H54 (cell line): ENCODE measurements at places on chromosomes 13 and 19.

DNA sequence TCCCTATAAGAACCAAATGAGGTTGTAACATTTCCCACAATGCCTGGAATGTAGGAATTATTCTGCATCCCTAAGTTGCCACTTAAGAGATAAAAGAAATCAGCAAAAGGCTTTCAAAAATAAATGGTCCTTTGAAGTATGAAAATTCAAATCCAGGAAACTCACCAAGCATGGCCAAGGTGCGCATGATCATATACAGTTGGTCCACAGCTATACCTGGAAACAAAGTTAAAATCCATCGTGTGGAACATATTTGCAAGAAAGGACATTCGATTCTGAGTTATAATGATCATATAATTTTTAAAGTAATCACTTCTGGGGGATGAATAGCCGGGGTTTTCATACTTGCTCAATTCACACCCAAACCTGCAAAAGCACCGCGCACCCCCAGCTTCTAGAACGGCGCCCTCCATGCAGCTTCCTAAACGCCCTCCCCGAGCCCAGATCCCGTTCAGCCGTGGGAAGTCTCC, 525 bp downstream of the CARS2 start:
- no peak for DNase-seq

DNA sequence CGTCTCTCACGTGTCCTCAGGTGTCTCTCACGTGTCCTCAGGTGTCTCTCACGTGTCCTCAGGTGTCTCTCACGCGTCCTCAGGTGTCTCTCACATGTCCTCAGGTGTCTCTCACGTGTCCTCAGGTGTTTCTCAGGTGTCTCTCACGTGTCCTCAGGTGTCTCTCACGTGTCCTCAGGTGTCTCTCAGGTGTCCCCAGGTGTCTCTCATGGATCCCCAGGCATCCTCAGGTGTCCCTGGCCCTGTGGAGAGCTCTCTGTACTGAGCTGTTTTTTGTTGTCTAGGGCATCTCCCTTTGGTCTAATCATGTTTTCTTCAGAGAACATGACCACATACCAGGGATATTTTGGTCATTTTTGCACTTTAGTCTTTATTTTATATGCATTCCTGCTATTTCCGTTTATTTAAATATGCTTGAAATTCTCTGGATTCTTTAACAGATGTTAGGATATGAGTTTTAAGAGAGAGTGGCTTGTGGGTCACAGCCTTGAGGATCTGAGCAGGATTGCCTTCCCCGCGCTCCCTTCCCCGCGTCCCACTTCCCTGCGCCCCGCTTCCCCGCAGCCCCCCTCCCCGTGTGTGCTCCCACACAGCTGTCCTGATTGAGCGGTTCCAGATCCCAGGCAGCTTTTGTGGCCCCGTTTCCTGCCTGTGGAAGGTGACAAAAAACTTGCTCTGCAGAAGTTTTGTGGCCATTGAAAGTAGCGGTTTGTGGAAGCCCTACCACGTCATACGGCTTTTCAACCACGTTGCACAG, 31.9 kb downstream of the ATP4B start:
- DNase-seq, result no peak

GRCh38 chr13:48891586-48891985, 84.1 kb upstream of the FNDC3A start:
- peak; percentile 9 for DNase-seq

- DNase-seq, result no peak
Observed at GRCh38 chr19:6095760-6096159, 14.5 kb downstream of the RFX2 start.

DNA sequence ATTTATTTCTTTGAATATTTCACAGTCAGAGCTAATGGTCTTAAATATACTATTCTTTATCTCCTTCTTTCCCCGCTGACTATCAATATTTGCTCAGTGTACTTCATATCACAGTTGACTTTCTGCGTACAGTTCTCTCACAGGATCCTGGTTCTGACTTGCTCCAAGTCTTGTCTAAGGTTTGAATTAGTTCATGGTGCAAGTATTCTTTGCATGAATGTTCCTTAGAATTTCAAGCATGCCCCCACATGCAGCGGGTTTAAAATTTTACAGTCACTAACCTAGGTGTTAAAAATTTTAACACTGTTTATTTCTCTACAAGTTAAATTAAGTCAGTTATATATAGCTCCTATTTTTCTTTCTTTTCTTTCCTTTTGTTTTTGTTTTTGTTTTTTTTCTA, 20.8 kb upstream of the KLF12 start:
- no peak for DNase-seq

DNA sequence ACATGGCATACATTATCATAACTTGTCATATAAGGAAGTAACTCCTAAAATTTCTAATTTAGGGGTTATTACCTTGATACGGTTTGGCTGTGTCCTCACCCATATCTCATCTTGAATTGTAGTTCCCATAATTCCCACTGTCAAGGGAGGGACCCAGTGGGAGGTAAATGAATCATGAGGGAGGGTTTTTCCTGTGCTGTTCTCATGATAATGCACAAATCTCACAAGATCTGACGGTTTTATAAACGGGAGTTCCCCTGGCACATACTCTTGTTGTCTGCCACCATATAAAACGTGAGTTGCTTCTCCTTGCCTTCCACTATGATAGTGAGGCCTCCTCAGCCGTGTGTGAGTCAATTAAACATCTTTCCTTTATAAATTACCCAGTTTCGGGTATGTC, 76.0 kb downstream of the ZDHHC20 start:
- DNase-seq, result no peak

GRCh38 chr19:7397687-7398086, 49.0 kb downstream of the ARHGEF18 start:
- peak; percentile 42 for DNase-seq

GRCh38 chr13:41928323-41928722, 32.6 kb downstream of the VWA8 start:
- no peak for DNase-seq

DNA sequence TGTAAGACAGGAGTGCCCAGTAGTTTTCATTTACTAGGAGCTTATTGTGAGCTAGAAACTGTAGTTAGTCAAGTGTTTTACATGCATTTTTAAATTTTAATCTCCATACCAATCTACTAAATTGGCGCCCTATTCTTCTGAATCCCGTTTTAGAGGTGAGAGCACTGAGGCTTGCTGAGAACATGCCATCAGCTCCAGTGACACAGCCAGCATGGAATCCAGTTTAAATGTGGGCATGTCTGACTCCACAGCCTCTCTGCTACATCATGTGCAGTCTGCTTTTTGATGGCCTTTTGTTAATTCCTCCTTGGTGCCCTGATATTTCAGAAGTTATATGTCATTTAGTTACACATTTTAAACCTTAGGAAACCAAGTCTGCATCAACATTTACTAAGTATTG, 325.4 kb downstream of the DLEU7 start:
- DNase-seq, result no peak

GRCh38 chr13:36666477-36667229, 7.2 kb upstream of the SERTM1 start:
- DNase-seq, result no peak

GRCh38 chr13:46124967-46125933, 20.4 kb upstream of the CPB2 start:
- no peak for DNase-seq

- DNase-seq, result no peak
Observed at GRCh38 chr19:39867133-39867532, 21.0 kb upstream of the FBL start.

- no peak for DNase-seq
Observed at GRCh38 chr19:15288146-15288963, 44.0 kb downstream of the BRD4 start.

- DNase-seq, result no peak
Observed at GRCh38 chr19:17244618-17245534, 843 bp downstream of the NR2F6 start.

DNA sequence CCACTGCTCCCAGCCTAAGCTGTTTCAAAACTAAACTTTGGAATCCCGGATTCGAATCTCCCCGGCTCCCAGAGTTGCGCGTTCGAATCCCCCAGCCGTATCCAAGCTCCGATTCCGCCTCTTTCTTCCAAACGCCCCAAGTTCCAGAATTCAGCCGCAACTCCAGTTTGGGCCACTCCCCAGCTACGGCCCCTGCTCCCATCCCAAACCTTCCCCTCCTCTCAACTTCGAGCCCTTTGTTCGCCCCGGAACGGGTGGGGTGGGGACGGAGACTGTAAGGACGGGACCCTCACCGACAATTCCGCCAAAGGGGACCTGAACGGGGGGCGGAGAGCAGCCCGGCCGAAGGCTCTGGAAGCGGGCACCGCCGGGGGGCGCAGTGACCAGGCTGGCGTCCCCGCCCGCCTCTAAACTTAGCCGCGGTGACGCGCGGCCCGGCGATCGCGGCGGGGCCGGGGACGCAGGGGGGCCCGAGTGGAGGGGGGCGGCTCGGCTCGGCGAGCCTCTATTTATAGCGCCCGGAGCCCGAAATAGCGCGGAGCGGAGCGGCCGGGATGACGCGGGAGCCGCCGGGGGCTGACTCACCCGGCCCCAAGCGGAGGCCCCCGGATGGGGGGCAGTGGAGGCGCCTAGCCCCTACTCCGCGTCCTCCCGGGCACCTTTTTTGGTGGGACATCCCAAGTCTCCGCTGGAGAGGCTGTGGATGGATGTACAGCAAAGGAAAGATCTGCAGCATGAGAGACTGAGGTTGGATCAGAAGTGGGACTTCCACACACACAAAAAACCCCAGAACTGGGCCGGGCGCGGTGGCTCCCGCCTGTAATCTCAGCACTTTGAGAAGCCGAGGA, 4.9 kb upstream of the ERCC1 start:
- DNase-seq, result no peak

GRCh38 chr19:15843203-15843893, 27.9 kb upstream of the OR10H1 start:
- no peak for DNase-seq

- no peak for DNase-seq
Observed at GRCh38 chr19:48859711-48860572, 8.5 kb downstream of the PLEKHA4 start.

- no peak for DNase-seq
Observed at GRCh38 chr19:54376610-54377285, 12.0 kb upstream of the LAIR1 start.

GRCh38 chr13:99973163-99973807, 1.7 kb upstream of the ZIC5 start:
- no peak for DNase-seq

GRCh38 chr13:93721483-93721882, 494.9 kb downstream of the GPC6 start:
- no peak for DNase-seq

GRCh38 chr19:56312787-56313657, 1.6 kb downstream of the ZSCAN5A start:
- DNase-seq, result no peak

GRCh38 chr13:26538363-26539317, 18.8 kb upstream of the WASF3 start:
- no peak for DNase-seq

DNA sequence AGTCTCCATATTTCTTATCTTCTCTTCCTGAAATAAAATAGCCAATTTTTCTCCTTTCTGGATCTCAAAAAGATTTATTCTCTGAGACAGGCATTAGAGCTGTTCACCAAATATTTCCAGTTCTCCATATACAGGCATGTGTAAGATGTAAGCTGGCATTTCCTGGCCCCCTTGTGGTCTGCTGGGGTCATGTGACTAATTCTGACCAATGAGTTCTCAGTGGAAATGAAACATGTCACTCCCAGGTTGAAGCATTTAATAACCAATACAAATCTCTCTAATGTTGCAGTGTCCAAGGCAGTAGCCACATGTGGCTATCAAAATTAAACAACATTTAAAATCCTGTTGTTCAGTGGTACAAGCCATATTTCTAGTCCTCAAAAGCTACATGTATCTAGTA, 14.8 kb upstream of the CACNA1A start:
- no peak for DNase-seq

DNA sequence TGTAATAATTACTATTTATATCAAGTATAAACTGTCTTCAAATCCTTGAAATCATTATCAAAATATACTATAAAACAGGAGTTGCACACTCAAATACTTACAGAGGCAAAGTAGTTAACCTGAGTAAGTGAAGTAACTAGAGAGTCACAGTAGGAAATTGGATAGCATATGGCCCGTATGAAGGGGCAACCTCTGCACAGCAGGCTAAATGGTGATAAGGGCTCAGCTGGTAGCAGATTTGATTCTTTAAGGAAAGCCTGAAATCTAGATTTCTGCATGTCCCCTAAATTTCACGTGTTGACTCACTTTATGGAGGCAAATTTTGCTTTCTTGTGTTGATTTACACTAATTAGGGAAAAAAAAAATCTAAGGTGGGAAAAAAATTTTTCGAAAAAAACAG, 46.4 kb downstream of the STOML3 start:
- no peak for DNase-seq

DNA sequence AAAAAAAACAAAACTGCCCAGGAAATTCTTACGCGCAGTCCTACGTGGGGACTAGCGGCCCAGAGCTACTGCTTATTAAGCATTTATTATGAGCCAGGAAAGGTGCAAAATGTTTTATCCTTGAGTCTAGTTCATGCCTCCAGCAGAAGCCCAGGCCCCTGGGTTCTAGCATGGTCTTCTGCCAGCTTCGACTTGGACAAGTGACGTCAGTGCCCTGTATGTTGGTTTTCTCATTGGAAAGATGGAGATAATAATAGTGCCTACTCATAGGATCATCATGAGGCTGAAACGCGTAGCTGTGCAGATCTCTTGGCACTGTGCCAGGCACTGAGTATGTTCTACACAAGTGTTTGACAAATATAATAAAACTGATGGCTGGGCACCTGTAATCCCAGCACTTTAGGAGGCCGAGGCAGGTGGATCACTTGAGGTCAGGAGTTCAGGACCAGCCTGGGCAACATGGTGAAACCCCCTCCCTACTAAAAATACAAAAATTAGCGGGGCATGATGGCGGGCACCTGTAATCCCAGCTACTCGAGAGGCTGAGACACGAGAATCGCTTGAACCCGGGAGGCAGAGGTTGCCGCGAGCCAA, 12.4 kb upstream of the SULT2B1 start:
- no peak for DNase-seq

- no peak for DNase-seq
Observed at GRCh38 chr19:45954156-45954555, 19.5 kb downstream of the NOVA2 start.

- no peak for DNase-seq
Observed at GRCh38 chr13:98984118-98984517, 6.3 kb upstream of the DOCK9 start.

DNA sequence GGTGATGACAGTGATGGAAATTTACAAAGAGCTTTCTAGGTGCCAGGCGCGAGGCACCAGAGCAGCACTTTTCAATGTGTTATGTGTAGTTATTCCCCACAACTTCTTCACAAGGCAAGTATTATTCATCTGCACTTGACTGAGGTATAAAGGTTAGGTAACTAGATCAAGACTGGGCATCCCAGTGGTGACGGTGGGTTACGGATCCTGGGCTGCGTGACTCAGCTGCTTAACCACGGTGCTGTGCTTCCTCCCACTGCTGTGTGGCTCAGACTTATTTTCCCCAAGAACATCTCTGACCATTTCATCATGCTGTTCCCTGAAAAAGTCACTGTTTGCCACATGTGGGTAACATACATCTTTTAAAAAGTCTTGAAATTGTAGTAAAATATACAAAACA, 19.3 kb downstream of the EDDM13 start:
- no peak for DNase-seq

DNA sequence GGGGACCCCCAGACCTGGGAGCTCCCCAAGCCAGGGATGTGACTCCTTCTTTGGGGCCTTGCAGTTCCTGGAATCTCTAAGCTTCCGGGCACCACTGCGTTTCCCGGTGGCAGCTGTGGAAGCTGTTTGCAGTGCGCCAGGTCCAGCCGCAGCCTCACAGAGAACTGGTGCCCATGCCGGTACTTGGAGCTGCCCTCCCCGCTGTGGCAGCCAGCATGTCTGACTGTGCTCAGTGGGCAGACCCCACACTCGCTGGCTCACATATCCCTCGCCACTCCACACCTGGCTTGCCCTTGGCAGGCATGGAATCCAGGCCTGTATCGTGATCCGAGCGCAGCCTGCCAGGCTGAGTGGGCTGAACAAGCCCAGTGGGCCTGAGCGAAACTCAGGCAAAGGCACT, 753.2 kb upstream of the PCDH20 start:
- no peak for DNase-seq
